ENCODE measurements at places on chromosomes 7 and 10. TPM values are rescaled to one million over a fixed set of nuclear protein-coding genes. Genes with fewer than 3 reads are reported as not detected.

- DNase-seq, result no peak
These were observed 16.1 kb downstream of the GPR146 start for GRCh38 chr7:1060315-1061072.

- no peak for DNase-seq
These were observed 11.7 kb downstream of the HSPA12A start for GRCh38 chr10:116730464-116731260.

GRCh38 chr10:6486309-6486708, 93.8 kb downstream of the PRKCQ start:
- DNase-seq, result no peak

GRCh38 chr10:22742678-22743077, 28.3 kb upstream of the PIP4K2A start:
- DNase-seq, result no peak

- no peak for DNase-seq
These were observed 19.2 kb upstream of the PDLIM1 start for GRCh38 chr10:95309958-95310357.

- no peak for DNase-seq
These were observed 99.6 kb upstream of the DIP2C start for GRCh38 chr10:788796-789748.

GRCh38 chr7:122018032-122018431, 126.0 kb downstream of the AASS start:
- DNase-seq, result no peak

- no peak for DNase-seq
These were observed 52.3 kb upstream of the SLC35B4 start for GRCh38 chr7:134368851-134369544.

DNA sequence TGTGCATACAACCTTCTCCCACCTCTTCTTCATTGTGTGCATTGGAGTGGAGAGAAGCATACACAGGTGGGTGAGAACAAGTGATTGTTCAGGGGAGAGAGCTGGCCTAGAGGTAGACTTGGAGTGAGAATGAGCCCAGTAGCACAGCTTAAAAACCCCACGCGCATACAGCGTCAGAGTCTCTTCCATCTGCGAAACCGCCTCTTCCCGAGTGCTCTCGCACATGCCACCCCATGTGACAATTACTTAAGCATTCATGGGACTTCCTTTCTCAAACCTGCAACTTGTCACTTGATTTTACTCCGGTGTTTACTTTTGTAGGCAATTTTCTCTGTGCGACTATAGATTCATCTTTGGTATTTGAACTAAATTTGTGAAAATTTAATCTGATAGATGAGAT, 176.8 kb upstream of the AGK start:
- DNase-seq, result no peak

- no peak for DNase-seq
These were observed 9.4 kb downstream of the OGDH start for GRCh38 chr7:44615793-44616192.

DNA sequence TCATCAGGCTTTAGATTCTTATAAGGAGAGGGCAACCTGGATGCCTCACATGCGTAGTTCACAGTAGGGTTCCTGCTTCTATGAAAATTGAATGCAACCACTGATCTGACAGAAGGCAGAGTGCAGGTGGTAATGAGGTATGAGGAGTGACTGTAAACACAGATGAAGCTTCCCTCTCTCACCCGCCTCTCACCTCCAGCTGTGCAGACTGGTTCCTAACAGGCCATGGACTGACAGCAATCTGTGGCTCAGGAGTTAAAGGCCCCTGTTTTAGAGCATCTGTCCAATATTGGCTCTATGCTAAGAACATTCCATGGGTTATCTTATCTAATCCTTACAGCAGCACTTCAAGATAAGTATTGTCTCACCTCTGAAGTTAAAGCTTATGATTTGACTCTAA, 213.5 kb upstream of the NRP1 start:
- DNase-seq, result no peak

- DNase-seq, result no peak
These were observed 198.9 kb downstream of the WDR37 start for GRCh38 chr10:1255118-1255517.

- DNase-seq, result peak; percentile 44
These were observed 51.5 kb upstream of the OPALIN start for GRCh38 chr10:96410296-96410695.

- no peak for DNase-seq
These were observed 6.7 kb upstream of the CREB5 start for GRCh38 chr7:28405662-28406061.

GRCh38 chr7:151520419-151521261, 945 bp upstream of the RHEB start:
- peak; percentile 79 for DNase-seq

GRCh38 chr10:19048891-19049290, 290 bp downstream of the MALRD1 start:
- no peak for DNase-seq

GRCh38 chr10:121696854-121697253, 98.6 kb upstream of the FGFR2 start:
- DNase-seq, result no peak

DNA sequence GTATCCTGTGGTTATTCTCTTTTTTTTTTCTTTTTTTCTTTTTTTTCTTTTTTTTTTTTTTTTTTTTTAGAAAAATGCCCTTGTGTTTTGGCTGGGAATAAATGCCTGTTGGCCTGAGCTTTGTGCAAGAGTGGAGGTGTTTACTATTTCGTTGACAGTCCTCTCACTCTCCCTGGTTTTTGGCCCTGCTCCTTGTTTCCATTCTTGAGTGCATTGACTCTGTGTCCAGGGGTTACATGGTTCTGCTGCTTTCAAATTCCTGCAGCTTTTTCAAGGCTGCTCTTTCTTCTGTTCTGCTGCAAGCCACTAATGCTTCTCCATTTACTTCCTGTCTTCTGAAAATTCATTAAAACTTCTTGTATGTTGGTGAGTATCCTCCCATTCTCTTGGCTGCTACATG, 59.7 kb upstream of the TBX20 start:
- DNase-seq, result no peak

DNA sequence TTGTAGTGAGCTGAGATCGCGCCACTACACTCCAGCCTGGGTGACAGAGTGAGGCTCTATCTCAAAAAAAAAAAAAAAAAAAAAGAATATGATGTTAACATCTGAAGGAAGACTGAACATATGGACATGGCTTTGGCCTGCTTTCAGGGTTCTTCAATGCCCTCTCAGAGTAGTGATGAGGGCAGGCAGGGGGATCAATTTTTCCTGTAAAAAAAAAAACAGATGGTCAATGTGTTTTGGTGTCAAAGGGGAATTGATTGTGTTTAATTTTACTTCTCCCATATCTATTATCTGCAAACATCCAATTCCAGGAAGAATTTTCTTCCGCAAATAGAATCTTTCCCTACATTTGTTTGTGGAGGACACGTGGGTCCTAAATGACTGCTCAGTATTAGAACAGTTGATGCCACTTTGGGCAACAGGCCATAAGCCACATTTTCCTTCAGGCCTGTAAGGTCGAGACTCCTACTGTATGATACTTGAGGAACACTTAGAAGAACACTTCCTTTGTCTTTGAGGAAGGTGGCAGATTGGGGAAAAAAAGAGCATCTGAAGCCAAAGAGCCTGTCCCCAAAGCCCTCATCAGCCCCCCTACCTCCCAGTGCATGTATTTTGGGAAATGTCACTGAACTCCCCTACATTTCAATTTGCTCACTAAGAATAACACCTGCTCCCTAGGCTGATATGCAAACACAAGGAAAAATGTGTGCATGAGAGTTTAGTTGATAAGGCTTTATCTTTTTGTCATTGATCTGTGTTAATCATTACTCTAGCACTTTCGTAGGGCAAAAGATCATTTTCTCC, 28.3 kb downstream of the MGAM2 start:
- no peak for DNase-seq

DNA sequence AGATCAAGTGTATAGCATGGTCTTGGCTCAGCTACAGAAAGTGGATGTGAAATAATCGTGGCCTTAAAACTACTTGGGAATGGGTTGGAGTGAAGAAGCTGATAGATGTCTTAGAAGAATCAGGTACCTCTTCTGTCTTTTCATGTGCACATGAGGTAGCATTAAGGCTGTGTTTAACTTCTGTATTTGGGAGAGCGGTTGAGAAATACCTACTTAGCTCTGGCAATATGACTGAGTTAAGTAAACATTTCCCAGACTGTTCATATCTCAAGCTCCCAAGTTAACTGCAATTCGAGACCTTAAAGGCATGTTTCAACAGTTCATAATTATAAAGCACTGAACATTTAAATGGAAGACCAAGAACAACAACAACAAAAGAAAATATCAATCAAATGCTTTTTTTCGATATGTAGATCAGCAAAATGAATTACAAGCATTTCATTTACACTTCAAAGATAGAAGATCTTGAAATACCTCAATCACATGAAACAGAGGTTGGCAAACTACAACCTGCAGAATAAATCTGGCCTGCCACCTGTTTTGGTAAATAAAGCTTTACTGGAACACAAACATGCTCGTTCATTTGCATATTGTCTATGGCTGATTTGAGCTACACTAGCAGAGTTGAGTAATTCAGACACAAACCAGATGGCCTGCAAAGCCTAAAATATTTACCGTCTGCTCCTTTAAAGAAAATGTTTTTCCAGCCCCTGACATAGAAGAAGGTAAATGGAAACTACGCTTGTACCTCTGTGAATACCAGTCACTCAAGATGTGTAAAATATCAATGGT, 337.1 kb upstream of the GLI3 start:
- DNase-seq, result no peak

DNA sequence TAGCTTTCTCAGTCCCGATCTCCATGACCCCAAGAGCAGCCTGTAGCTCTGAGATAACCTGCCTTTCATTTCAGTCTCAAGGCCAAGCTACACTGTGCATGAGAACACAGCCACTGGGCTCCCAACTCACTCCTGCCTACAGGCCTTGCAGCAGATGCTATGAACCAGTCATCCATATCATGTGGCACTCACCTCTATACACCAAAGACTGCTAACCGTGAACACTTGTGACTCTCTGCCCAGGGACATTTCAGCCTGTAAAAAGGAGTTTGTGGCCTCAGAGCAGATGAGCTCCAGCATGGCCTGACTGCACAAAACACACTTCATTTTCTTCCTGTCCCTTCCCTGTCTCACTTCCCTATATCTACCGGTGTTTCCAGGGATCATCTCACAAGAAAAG, 56.9 kb upstream of the NPY start:
- DNase-seq, result no peak

- no peak for DNase-seq
These were observed 137.1 kb downstream of the OAT start for GRCh38 chr10:124281666-124282065.

- no peak for DNase-seq
These were observed 214.8 kb downstream of the DGKB start for GRCh38 chr7:14687777-14688176.

DNA sequence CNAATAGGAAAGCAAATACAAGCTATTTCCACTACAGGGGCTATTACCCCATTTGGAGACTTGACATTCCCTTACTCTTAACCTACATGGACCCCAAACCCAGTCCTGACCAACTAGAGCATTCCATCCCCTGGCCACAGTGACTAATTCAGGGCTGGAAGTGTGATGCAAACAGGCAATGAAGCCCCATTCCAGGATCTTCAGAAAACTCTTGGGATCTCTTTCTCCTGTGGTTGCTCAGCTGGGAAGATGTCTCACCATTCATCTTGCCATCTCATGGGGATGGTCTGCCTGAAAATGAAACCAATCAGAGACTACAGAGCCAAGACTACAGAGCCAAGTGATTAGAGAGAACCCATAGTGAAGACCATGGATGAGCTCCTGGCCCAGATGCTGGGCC, 206.2 kb downstream of the ZNF365 start:
- DNase-seq, result no peak

DNA sequence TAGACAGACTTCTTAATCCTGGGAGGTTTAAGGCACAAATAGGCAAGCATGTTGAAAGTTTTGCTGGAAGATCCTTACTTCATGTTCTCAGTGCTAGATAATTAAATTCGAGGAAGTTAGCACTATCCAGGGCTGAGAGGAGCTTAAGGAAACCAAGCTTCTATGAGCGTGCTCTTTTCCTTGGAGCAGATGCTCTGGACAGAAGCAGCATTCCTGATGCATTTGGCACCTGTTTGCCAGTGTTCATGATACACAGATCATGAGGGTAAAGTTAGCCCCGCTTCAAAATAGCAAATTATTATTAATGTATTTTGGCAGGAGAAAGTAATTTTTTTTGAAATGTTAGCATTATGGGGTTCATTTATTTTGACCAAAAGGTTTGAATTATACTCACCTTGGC, 9.4 kb downstream of the HDAC9 start:
- DNase-seq, result no peak

DNA sequence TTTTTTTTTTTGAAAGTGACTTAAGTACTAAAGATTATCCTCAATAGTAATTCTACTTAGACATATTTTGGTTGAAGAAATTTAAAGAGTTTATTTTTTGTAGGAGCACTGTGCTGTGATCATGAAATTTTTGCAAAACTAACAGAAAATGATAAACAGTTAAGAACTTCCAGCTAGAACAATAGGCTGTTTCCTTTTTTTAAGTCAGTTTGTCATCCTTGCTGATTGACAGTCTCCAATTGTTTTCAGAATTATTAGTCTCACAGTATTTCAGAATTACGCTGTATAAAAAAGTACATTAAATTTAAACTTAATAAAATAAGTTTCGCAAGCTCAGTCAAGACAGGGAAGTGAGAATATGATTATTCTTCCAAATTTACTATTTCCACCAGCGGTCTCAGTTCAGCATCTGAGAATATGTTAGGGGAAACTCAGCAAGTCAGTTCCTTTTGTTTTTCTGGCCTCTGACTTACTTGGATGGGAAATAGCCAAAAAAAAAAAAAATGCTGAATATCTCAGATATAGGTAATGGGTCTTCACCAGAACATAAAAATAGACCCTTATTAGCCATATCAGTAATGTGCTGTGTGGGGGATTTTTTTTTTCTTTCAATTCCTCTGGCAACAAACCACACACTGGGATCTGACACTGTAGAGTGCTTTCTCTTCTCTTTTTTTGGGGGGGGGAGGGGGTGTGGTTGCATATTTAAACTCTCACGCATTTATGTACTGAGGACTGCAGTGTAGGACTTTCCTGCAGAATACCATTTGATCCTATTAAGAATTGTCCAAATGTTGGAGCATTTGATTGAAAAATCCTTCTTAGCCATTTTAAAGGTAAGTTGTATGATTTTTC, at the start of gene CD36:
Gene CD36 (plus strand): TSS at position 732 of the 855 bp plus-strand sequence. CDS start 8,099 bp downstream, outside the sequence.
- no peak for DNase-seq

CYP2C19 gene
- not detected for total RNA-seq

VAX1 gene
- not detected for total RNA-seq

C7orf25 gene
- total RNA-seq, result 5.2 TPM

SUMF2 gene
- 32.3 TPM for total RNA-seq

ATOH7 gene
- total RNA-seq, result not detected

ANAPC16 gene
- 171 TPM for total RNA-seq

AKR1C4 gene
- not detected for total RNA-seq

DYDC2 gene
- total RNA-seq, result not detected

SPDYE1 gene
- 0.13 TPM for total RNA-seq

SFRP4 gene
- 15.0 TPM for total RNA-seq

ANK3 gene
- 173 TPM for total RNA-seq

ACTA2 gene
- 162 TPM for total RNA-seq

GARS1 gene
- 51.2 TPM for total RNA-seq

CYP2E1 gene
- 2.2 TPM for total RNA-seq

GJC3 gene
- total RNA-seq, result not detected

ATG9B gene
- total RNA-seq, result 0.13 TPM

GALNT17 gene
- total RNA-seq, result 60.6 TPM

Data from cardiac septum (tissue), 1 donor.